HFFc6 (cell line): ENCODE measurements at places on chromosomes 1 and 21. TPM values are rescaled to one million over a fixed set of nuclear protein-coding genes. Genes with fewer than 3 reads are reported as not detected.

Gene IL22RA1
- not detected in 3 replicates for total RNA-seq

Gene COP1
- 27.8 and 29.1 TPM in 2 replicates for total RNA-seq

Gene LRRC38
- not detected in 3 replicates for total RNA-seq

Gene CDK11A
- 22.6 to 26.7 TPM (median 25.5 TPM) in 3 replicates for total RNA-seq

Gene PAQR6
- total RNA-seq: 0.43 to 0.58 TPM (median 0.45 TPM) in 3 replicates

Gene GBP7
- total RNA-seq: not detected in 3 replicates

Gene LRRC53
- total RNA-seq: not detected in 3 replicates

Gene SMPDL3B
- not detected in 3 replicates for total RNA-seq

Gene C1orf146
- total RNA-seq: not detected in 3 replicates

Gene CYP4A11
- total RNA-seq: not detected in 3 replicates

Gene CYP4Z1
- not detected in 3 replicates for total RNA-seq

Gene RC3H1
- 21.7 to 24.0 TPM (median 21.9 TPM) in 3 replicates for total RNA-seq

Gene S1PR1
- total RNA-seq: 6.2 to 9.6 TPM (median 8.6 TPM) in 3 replicates

Gene RAB25
- not detected in 3 replicates for total RNA-seq

Gene CAPN9
- not detected in 2 replicates for total RNA-seq

Gene LMOD1
- total RNA-seq: 19.5 to 37.4 TPM (median 37.1 TPM) in 3 replicates

Gene TRAF3IP3
- total RNA-seq: 0.39 TPM in 1 of 3 replicates, not detected in the others

Gene BACE2
- 2.8 and 11.0 TPM in 2 replicates for total RNA-seq

Gene HENMT1
- total RNA-seq: 0.40 to 2.5 TPM (median 2.3 TPM) in 3 replicates

Gene TNFRSF9
- not detected in 3 replicates for total RNA-seq
